ENCODE measurements at places on chromosomes 2 and 18.

DNA sequence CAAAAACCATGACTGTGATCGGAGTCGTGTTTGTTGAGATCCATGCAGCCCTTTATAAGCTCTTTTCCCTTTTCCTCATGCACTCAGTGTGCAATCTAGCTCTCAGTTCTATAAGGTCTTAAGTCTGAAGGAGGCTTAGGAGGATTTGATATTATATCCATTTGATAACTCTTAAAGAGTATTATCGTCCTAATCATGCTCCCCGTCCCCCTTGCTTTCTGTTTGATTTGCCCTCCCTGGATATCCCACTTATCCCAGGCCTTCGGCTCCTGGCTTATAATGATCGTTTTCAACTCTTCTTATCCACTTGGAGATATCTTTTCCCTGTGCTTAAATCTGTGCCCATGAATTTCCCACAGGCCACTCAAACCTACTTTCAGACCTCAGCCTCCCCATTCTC lies 1917.7 kb upstream of the PIK3C3 start:
- DNase-seq: no peak

GRCh38 chr2:232498452-232498851 lies 10.8 kb upstream of the ECEL1 start:
- DNase-seq: no peak

- peak; percentile 57 for DNase-seq
These were observed 440.8 kb upstream of the CDH20 start for GRCh38 chr18:60892441-60892840.

DNA sequence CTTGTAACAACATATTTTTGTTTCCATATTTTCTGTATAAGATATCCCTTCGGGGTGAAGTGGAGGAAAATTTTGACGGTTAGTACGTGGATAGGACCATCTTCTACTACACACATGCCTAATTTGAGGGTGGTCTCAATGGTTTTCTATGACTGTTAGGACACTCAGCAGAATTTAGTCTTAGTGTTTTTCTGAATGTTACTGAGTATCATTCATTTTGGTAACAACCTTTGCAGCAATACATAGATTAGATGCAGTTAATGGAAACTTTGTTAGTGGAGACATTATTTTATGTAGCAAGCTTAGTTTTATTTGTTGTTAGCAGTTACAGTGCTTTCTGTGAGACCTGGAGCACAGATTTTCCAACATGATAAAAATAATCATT lies 1.6 kb downstream of the ITGAV start:
- DNase-seq: no peak

GRCh38 chr2:8607606-8608005 lies 74.2 kb upstream of the ID2 start:
- peak; percentile 91 for DNase-seq

All from fibroblast of skin of back (primary cell).